ENCODE measurements at places on chromosomes 12 and 14. TPM values are rescaled to one million over a fixed set of nuclear protein-coding genes. Genes with fewer than 3 reads are reported as not detected.

- H3K27me3 ChIP-seq, result peaks cover 44% of the 10 kb centered on the region
- H3K4me1 ChIP-seq, result peaks cover 5% of the 10 kb centered on the region
- no peaks in the 10 kb centered on the region for H3K36me3 ChIP-seq
- no peak overlapping the region for H3K4me3 ChIP-seq
Measured at GRCh38 chr12:102954134-102954533, 3.3 kb upstream of the ASCL1 start.

Gene PTPRB
- not detected for total RNA-seq

Gene CNIH1
- 60.8 TPM for total RNA-seq

Gene CPNE8
- total RNA-seq, result 3.8 TPM
